Kidney (tissue), 22 donors: ENCODE measurements at places on chromosomes 6 and 20. TPM values are rescaled to one million over a fixed set of nuclear protein-coding genes. Genes with fewer than 3 reads are reported as not detected.

The DYNLT2 gene
- 1.9 TPM for total RNA-seq

The MARCKS gene
- 61.9 TPM for total RNA-seq

The CEP85L gene
- total RNA-seq: 12.9 TPM

The ATXN1 gene
- total RNA-seq: 58.2 TPM

The GSTA2 gene
- 0.28 TPM for total RNA-seq
